ENCODE measurements at places on chromosomes 4 and X. TPM values are rescaled to one million over a fixed set of nuclear protein-coding genes. Genes with fewer than 3 reads are reported as not detected.

- no peak for DNase-seq
These were observed 22.3 kb downstream of the APLN start for GRCh38 chrX:129632443-129632842.

- no peak for DNase-seq
These were observed 268.4 kb upstream of the INTU start for GRCh38 chr4:127364397-127364796.

GRCh38 chr4:5998333-5998936, 19.8 kb downstream of the C4orf50 start:
- DNase-seq, result peak; percentile 41

DNA sequence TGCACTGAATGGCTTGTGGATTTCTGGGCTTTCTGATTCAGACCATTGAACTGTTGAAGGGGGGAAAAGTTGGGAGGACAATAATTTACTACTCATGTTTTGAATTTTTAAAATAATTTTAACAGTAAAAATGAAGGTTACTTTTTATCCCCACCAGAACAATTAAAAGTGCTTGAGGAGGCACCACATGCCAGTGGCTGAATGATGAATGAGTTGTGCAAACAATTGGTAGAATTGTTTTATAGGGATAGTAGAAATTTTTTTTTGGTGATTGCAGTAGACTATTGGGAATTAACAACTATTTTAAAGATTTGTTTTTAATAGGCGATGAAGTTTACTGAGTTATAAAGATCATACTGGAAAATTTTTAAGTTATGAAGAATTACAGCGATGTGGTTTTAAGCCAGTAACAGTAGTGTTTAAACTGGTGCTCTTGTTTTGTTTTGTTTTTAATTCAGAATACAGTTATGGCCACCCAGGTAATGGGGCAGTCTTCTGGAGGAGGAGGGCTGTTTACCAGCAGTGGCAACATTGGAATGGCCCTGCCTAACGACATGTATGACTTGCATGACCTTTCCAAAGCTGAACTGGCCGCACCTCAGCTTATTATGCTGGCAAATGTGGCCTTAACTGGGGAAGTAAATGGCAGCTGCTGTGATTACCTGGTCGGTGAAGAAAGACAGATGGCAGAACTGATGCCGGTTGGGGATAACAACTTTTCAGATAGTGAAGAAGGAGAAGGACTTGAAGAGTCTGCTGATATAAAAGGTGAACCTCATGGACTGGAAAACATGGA, 2.7 kb downstream of the REST start:
- DNase-seq, result no peak

DNA sequence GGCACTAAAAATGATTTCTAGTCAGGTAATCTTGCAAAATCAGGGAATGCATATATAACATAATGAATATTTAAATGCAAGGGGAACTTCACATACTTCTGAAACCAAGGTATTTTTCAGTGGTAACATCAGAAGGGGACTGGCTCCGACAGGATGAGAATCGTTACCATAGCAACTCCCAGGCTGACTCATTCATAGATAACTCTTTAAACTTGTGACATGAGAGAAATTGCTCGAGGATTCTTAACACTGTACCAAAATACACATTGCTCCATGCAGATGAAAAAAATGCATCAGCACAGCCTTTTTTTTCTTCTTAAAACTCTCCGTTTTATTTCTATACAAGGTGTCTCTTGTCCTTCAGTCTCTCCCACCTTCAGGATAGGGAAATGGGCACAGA, 114.3 kb downstream of the GABRB1 start:
- DNase-seq, result no peak

Gene LUZP4
- not detected for polyA plus RNA-seq

Gene RTL3
- not detected for polyA plus RNA-seq

Gene PROM1
- 36.5 TPM for polyA plus RNA-seq

Gene COQ2
- 17.7 TPM for polyA plus RNA-seq

Gene CXCL10
- polyA plus RNA-seq, result 7.0 TPM

All from right renal cortex interstitium (tissue), 3 donors.